ENCODE measurements at places on chromosomes 7 and 10. TPM values are rescaled to one million over a fixed set of nuclear protein-coding genes. Genes with fewer than 3 reads are reported as not detected.

The H2BK1 gene
- total RNA-seq = not detected

DNA sequence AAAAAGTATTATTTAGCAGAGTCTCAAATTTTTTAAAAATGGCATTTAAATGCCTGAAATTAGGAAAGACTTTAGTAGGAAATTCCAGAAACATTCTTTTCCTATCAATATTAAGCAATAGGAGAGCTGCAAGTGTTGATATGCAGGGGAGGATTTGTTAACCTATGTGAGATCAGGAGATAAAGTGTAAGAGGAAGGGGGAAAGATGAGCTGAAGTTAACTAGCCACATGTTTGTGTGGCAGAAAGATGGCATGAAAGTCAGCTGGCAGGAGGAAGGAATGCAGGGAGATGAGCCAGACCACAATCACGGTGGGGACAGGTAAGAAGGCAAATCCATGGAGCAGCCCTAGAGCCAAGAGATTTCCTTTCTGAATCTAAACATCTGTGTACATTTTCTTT, 303.6 kb downstream of the MAGI2 start:
- DNase-seq = no peak

DNA sequence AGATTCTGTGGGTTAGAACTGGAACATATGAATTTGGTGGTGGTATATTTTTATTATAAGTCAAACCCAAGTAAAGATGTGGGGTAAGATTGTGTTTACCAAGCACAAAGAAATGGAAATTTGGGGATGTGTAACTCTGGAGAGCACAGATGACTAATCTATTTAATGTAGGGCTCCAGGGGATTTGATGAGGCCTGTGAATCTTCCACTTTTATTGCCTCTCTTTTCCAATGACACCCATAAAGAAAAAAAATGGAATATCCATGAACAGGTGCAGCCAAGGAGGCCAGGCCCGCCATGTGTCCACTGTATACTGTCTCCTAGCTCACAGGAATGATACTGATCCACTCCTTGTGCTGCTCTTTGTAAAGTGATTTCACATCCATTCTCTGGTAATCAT, 2.8 kb downstream of the SRGN start:
- DNase-seq = no peak

- no peak for DNase-seq
Measured at GRCh38 chr7:36719083-36719632, 5.1 kb downstream of the AOAH start.
